ENCODE measurements at places on chromosomes 2 and 18. TPM values are rescaled to one million over a fixed set of nuclear protein-coding genes. Genes with fewer than 3 reads are reported as not detected.

DNA sequence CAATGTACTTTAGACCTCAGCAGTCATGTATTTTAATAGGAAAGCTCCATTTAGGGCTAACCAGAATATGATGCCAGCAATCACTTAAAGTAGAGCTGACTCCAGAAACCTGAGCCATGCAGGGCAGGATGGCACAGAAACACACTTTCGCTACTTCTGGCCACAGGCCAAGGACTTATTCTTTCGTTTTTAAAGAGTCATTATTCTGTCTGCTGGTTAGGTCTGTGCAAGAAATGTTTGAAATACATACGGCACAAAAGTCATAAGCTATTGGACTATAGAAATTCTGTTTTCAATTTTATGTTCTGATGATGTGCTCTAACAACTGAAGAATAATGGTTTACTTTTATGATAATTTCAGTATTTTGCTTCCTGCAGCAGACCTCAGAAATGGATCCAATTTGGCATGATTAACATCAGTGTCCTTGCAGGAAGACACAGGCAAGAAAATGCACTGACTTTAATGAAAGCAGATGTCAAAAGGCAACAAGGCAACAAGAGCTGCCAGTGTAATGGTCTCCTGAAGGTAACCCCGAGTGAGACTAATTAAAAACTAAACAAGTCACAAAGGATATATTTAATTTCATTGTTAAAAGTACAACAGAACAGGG, 114.4 kb upstream of the CHRNA1 start:
- peak; percentile 40 for DNase-seq

The PXDN gene
- 103 TPM for total RNA-seq

DNA sequence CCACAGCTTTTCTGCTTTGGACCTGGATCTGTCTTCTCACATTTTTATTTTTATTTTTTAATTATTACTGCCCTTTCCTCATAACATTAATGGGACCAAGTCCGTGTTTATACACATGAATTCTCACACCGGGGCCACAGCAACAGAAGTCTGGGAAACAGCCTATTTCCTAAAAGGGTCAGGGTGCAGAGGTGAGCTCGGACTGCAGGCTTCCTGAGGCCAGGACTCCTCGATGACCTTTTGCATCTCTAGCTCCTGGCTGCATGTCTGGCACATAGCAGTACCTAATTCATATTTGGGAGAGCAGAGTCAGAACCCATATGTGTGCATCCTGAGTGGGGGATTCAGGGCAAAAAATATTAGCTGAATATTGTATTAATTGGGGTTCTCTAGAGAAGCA, 9.6 kb upstream of the RAB31 start:
- no peak for DNase-seq

DNA sequence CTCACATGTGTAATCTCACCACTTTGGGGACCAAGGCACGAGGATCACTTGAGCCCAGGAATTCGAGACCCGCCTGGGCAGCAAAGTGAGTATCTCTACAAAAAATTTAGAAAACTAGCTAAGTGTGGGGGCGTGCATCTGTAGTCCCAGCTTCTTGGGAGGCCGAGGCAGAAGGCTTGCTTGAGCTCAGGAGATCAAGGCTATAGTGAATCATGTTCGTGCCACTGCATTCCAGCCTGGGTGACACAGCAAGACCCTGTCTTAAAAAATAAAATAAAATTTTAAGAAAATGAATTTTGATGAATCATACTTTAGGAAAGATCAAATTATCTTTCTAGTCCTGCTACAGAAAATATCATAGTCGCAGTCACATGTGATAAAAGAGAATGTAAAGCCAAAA, 46.9 kb downstream of the CABYR start:
- DNase-seq, result no peak

DNA sequence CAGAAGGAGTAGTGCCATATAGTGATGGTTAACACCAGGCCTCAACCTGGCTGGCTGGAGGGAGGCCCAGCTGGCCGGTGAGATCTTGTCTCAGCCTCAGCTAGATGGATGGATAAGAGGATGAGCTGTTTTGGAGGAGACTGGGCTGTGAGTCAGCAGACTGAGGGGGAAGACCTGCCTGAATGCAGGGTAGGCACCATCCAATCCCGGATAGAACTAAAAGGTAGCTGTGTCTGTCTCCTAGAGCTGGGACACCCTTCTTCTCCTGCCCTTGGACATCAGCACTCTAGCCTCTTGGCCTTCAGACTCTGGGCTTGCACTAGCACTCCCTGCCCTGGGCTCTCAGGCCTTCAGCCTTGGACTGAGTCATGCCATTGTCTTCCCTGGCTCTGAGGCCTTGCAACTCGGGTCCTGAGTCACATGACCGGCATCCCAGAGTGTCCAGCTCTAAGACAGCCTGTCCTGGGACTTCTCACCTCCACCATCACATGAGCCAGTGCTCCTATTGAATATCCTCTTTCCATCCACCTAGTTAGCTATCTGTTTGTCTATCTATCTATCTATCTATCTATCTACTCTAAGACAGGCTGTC, 131.3 kb downstream of the TPO start:
- peak; percentile 24 for DNase-seq

- DNase-seq, result peak; percentile 47
These were observed 116.4 kb downstream of the TAF4B start for GRCh38 chr18:26342646-26343045.

DNA sequence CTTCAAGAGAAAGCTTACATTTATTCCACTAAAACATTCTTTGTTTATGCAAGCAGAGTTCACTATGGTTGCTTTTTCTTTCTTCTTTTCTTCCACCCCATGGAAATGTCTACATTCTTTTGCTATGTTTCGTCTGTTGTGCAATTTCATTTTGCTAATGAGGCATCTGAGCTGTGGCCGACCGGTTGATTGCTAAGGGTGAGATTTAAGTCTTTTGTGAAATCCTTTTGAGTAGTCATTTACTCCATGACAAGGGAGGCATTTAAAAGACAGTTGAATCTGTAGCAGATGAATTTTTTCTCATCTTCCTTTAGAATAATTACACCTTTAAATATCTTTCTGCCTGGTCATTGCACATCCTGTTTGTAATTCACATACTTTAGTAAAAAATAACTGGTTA, 324.1 kb upstream of the THUMPD2 start:
- peak; percentile 70 for DNase-seq

DNA sequence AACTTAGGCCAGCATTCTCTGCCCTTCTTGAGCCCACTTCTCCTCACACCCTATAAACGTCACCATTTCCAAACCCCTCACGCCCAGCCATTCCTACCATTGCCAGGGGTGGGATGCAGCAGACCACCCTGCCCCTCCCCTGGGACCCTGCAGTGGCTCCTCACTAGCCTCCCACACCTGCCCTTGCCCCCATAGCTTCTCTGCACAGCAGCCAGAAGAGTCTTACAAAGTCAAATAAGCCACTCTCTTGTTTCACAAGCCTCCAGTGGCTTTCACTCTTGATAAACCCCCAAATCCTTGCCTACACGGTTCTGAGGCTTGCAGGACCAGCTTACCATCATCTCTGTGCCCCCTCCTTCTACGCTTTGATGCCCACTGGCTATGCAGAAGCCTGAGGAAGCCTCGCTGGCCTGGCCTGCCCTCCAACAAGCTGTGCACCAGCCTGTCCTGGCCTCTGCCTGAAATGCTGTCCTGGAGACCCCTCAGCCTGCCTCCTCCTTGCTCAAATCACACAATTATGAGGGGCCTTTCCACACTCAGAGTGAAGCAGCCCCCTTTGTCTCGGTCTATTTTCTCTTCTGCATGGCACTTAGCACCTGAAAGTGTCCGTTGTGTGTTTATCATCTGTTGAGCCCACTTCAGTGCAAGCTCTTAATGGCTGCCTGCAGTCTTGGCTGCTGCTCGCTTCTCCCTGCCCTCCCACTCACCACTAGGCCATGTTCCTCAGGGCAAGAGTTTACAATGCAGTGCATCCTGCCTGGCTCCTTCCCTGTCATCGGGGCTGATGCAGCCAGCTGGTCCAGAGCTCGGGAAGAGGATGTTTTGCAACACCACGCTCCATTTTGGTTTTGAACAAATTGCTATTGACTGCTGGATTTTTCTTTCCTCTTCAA, 82.6 kb upstream of the RGPD5 start:
- DNase-seq, result no peak

The UPP2 gene
- not detected for total RNA-seq

- DNase-seq, result no peak
These were observed 59.2 kb downstream of the ADI1 start for GRCh38 chr2:3460156-3460555.

- DNase-seq, result peak; percentile 31
These were observed 10.5 kb upstream of the TMSB10 start for GRCh38 chr2:84894758-84895520.

DNA sequence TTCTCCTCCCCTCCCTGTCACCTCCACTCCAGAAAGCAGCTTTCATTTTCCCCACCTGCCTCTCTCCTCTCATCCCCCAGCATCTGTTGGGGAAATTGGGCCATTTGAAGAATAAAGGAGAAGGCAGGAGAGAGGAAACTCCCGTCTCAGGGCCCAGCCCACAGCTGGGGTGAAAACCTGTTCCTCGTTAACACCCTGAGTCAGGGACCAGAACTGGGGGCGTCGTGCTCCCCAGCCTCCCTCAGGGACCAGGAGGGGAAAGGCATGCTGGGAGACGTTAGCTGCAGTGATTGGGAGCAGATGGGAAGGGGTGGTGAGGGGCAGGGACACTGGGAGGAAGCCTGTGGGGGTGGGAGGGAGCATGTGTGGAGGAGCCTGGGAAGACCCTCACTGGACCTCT, 251.3 kb downstream of the DYSF start:
- DNase-seq, result no peak

- peak; percentile 29 for DNase-seq
These were observed 51.8 kb downstream of the ATIC start for GRCh38 chr2:215363461-215364156.

Measured in mammary epithelial cell (primary cell).